ENCODE measurements at places on chromosomes 2 and 18. TPM values are rescaled to one million over a fixed set of nuclear protein-coding genes. Genes with fewer than 3 reads are reported as not detected.

DNA sequence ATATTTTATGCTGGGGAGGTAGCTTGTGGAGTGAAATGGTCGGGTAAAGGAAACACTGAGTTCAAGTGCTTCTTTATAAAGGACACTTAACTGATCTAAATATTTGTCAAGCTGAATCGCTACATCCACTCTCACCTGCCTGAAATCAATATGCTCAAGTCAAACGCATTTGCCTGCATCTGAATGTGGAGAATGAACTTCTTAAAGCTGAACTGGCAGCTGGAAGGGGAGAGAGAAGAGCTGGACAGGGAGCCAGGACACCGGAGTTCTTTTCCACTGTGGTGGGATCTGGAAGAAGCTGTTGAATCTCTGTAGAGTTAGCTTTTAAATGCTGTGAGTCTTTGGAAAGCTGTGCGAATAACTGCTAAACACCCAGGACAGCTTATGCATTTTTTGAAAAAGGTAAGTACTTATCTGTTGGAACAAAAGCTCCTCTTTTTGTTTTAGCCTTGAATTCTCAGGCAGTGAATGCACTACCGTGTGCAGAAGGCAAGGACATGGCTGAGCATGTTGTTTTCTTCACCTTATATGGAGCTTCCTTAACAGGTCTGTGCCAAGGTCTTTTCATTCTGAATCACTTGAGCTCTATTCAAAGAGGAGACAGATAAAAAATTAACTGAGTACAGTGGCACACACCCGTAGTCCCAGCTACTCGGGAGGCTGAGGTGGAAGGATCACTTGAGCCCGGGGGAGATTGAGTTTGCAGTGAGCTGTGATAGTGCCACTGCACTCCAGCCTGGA lies 74.2 kb upstream of the KLF7 start:
- DNase-seq: no peak

GRCh38 chr18:13218368-13218991 lies at the start of gene LDLRAD4:
TSS of gene LDLRAD4 (plus strand) at chr18:13218760.
- DNase-seq: no peak

DNA sequence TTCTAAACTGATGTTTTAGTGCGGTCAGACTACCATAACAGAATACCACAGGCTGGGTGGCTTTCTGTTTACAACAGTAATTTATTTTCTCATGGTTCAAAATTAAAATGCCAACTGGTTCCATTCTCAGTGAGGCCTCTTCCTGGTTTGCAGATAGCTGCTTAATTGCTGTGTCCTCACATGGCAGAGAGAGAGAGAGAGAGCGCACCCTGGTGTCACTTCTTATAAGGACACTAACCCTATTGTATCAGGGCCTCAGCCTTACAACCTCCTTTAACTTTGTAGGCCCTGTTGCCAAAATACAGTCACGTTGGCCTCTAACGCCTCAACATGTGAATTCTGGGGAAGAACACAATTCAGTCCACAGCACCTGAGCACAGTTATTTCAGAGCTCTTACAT lies 37.5 kb upstream of the ZNF385B start:
- no peak for DNase-seq

- DNase-seq: no peak
These were observed 38.0 kb upstream of the ERMN start for GRCh38 chr2:157363612-157364101.

GRCh38 chr2:6865346-6866274 lies at the start of gene CMPK2:
TSS of gene CMPK2 (minus strand) at chr2:6865907. CDS start at chr2:6865696, 211 bp downstream.
- DNase-seq: no peak

DNA sequence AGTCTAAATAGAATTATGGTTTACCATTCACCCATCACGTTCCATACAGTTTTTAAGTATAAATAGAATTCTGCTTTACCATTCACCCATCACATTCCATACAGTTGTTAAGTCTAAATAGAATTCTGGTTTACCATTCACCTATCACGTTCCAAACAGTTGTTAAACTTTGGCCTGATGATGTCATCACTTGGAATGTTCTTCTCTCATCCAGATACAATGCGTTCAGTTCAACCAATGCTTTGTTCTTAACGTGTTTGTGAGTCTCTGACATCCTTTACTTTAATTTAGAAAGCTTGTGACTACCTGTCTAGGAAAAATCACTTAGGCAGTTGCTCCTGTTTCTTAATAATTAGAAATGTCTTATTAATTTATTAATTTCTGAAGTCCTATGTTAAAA lies 236.3 kb upstream of the RASGRP3 start:
- DNase-seq: peak; percentile 79

GRCh38 chr2:45860136-45861121 lies 209.0 kb downstream of the PRKCE start:
- no peak for DNase-seq

DNA sequence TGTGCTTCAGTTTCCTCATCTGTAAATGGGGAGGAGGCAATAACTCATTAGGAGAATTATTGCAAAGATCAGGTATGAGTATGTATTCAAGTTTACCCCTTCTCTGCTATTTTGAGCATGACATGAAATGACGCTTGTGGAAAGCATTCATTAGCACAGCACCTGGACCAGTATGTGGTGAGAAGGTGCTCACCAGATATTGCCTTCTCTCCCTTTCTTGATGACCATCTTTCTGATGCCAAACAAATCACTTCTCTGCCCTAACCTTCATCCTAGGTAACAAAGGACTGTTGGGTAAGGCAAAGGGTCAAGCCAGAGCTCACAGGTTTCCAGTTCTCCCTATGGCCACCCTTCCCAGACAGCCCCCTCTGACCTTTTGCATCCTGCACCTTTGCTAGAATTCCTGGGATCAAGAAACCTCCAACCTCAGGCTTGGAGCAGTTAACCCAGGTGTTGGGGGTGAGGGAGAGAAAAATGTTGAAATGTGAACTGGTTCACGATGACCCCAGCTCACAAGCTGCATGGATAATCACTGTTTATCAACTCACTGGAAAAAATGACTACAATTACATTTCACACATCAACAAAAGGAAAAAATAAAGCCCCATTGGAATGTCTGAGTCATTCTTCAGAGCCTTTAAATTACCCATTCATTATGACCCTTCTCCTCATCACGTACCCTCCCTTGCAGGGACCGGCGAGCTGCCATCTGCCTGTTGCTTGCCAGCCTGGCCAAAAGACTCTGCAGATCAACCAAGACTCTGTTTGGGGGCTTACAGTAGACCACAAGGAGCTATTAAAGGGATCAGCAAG lies 41.6 kb downstream of the LBH start:
- DNase-seq: peak; percentile 38

THSD7B gene
- not detected for polyA plus RNA-seq

DNA sequence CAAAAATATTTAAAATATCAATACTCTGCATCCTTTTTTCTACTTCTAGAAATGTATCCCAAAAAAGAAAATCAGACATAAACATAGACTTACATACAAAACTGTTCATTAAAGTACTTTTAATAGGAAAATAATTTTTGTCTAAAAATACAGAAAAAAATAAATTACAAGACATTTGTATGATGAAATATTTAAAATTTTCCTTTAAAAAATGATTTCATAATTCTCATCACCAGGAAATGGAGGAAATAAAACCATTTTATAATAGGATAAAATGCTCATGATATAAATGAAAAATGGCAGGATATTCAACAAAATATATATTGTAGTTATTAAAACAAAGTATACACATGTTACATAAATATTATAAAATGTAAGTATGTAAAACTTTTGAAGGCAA lies 24.4 kb downstream of the ARL5A start:
- no peak for DNase-seq

METTL4 gene
- polyA plus RNA-seq: 12.7 TPM

- DNase-seq: no peak
These were observed 121.0 kb downstream of the SPOPL start for GRCh38 chr2:138622613-138623012.

DNA sequence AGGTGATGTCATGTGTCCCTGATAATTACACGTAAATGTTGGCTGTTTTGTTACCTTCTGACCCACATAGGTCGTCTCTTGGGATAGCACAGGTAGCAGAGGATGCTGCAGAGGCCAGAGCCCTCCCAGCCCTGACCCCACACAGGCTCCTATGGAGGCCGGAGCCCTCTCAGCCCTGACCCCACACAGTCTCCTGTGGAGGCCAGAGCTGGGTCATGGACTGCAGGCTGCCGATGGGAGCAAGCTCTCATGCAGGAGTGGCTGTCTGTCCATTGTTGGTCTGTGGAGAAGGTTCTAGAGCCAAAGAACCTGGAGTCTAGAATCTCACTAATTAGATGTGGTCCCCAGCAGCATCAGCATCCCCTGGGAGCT lies 155.5 kb downstream of the LDLRAD4 start:
- DNase-seq: no peak

- no peak for DNase-seq
These were observed 220.7 kb downstream of the PTH2R start for GRCh38 chr2:208627110-208627884.

GRCh38 chr2:200705305-200706041 lies 106.2 kb upstream of the BZW1 start:
- DNase-seq: peak; percentile 4

PXDN gene
- polyA plus RNA-seq: 271 TPM

CPO gene
- 0.12 TPM for polyA plus RNA-seq

GRCh38 chr2:38386377-38386776 lies 9.3 kb upstream of the ATL2 start:
- no peak for DNase-seq

CFAP65 gene
- not detected for polyA plus RNA-seq

ABCB11 gene
- not detected for polyA plus RNA-seq

DNA sequence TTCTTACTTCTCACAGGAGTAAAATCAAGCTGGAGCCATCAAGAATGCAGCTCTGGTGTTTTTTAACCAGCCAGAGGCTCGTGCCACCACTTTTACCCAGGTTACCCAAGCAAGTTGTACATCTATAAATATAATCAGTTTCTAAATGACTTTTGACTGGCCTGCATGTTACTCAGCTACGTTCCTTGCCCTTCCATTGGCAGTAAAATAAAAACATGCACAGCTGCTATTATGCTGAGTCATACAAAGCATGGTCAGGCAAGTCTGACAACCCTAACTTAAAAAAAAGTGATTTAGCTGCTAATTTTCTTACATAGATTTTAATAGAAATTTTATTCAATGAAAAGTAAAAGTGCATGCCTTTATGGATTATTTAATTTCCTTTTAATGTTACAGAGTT lies 111.7 kb upstream of the CSRNP3 start:
- DNase-seq: peak; percentile 29

GRCh38 chr2:112065966-112066365 lies 10.9 kb downstream of the TMEM87B start:
- peak; percentile 67 for DNase-seq

MREG gene
- polyA plus RNA-seq: 2.3 TPM

- DNase-seq: no peak
These were observed 21.6 kb upstream of the SPATA3 start for GRCh38 chr2:230974096-230974913.

DNA sequence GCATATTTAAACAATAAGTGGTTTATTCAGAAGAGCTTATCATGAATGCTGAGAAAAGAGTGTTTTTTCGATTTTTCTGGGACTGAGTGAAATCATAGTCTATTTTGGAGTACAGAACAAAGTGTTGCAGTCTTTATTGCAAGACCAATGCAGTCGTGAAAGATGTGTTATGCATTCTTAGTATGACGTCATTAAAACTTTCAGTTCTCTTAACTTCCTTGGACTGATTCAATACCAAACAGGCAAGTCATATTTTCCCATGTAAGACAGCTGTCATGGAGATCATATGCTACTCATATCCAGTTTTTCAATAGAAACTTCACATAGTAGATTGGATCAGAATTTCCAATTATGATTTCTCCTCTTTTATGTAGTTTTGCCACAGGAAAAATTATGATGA lies 92.6 kb downstream of the RIT2 start:
- no peak for DNase-seq

GRCh38 chr18:23406271-23406787 lies 46.8 kb upstream of the RIOK3 start:
- no peak for DNase-seq

GRCh38 chr2:20015482-20016083 lies 3.1 kb upstream of the MATN3 start:
- peak; percentile 18 for DNase-seq

- DNase-seq: peak; percentile 92
These were observed 133.3 kb downstream of the GFPT1 start for GRCh38 chr2:69253611-69254301.

DNA sequence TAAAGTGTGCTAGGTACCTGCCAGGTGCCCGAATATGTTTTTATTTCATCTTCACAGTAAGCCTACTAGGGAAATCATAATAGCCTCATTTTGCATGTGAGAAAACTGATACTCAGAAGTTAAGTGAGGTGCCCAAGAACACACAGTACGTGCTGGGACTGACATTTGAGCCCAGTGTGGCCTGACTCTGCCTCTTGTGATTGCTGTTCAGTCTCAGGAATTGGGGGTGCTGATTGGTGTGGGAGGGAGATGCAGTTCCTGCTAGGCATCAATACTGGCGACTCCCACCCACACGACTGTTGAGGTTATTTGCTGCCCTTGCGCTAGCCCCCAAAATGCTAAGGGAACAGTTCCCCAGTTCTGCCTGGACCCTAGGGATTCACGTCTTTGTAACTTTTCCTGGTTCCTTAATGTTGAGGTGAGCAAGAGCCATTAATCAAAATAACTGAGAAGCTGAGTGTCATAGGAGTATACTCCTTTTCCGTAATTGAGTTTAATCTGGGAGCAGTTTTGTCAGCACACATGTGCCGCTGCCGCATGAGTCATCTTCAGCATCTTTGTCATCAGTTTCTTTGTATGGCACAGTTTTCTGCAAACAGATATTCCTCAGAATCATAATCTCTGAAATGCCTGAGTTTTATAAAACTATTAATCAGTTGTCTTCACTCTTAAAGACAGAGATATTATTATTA lies 120.7 kb downstream of the NCK2 start:
- no peak for DNase-seq
